ENCODE measurements at places on chromosomes 4 and X.

GRCh38 chr4:180942367-180942916, 1300.8 kb upstream of the TENM3 start:
- no peak for DNase-seq

GRCh38 chrX:19990556-19991349, at the start of gene BCLAF3:
Gene BCLAF3 (minus strand): TSS chrX:19991061. CDS start chrX:19970264, 20,797 bp downstream.
- DNase-seq: peak; percentile 81

GRCh38 chrX:121231566-121232358, 184.4 kb downstream of the GLUD2 start:
- DNase-seq: no peak

DNA sequence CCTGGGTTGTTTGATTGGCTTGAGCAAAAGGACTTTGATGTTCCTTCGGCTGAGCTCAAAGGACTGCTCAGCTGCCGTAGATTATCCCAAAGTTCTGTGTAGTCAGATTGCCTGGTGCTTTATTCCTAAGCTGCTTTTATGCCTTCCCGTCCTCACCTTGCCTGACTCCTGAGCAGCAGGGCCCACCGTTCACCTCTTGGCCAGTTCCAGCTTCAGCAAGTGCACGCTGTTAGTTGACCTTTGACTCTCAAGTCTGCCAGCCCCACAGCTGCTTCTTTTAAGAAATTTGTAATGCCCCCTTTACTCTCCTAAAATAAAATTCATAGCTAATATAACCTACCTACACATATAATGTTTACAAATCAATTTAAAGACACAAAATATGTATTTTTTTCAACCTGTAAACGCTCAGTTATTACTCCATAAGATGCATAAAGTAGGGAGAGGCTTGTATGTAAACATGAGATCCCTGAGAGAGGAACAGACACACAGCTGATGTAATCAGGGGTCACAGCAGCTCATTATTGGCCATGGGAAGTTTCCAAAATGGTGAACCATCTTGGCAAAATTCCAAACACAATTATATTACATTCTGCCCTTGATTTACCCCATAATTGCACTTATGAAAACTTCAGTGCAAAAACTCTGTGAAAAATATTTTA, 28.6 kb downstream of the UCHL1 start:
- DNase-seq: no peak

DNA sequence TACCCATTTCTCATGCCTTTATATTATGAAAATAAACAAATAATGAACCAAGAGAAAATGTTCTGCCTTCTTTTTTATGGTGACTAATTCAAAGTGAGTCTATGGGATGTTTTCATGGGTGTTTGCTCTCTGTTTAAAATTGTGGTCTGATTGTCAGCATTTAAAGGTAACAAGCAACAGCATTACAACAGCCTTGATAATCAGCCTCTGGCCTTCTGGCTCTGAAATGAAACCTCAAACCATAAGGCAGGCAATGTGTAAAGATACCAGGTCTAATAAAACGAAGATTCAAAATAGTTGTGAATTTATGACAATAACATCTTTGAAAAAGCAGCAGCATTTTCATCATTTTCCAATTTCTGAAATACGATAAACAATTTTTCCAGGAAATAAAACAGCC, 63.7 kb downstream of the FAM13A start:
- no peak for DNase-seq

Data from activated effector memory CD4-positive, alpha-beta T cell treated with Interleukin-2 at 50 U/mL for 16 hours (primary cell).